ENCODE measurements at places on chromosomes 11 and 22. TPM values are rescaled to one million over a fixed set of nuclear protein-coding genes. Genes with fewer than 3 reads are reported as not detected.

THRSP gene
- total RNA-seq, result 0.31 TPM

VWCE gene
- total RNA-seq, result 11.1 TPM

NLRP6 gene
- 2.4 TPM for total RNA-seq

ZNF280B gene
- 73.3 TPM for total RNA-seq
